ENCODE measurements at places on chromosomes 1 and 21.
A peak's percentile ranks its signal among the peaks of the same experiment; 100 is the strongest.

DNA sequence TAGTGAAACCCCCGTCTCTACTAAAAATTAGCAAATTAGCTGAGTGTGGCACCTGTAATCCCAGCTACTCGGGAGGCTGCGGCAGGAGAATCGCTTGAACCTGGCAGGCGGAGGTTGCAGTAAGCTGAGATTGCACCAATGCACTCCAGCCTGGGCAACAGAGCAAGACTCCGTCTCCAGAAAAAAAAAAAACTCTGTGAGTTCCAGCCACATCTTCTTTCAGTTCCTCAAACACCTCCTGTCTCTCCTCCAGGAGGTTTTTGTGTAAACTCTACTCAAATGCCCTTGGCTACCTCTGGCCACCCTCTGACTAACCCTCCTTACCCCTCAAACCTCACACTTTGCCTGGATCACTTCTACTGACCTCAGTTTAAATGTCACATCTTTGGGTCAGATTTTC lies 38.1 kb downstream of the RCSD1 start:
- no peak for DNase-seq

DNA sequence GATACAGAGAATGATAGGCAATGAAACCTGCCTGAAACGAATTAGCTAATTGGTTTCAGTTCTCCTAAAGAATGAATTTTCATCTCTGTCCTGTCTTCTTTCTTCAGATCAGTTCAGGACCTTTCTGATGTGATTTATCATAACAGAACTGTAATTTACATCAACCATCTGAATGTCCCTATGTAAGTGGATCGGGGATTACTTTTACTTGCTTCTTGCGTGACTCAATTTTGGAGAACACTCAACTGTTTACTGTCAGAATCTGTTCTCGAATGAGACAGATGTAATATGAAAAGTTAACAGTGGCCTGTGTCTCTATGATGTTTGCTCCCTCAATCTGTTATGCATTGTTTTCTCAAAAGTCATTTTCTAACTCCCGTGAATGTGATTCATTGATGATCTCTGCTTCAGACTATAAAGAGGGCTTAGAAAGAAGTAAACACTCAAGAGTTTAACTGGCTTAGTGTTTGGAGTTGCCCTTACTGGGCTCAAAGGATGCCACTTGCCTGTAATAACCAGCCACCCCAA lies 111.0 kb downstream of the GABPA start:
- DNase-seq = no peak

GRCh38 chr1:203638950-203639349 lies 12.3 kb downstream of the ATP2B4 start:
- DNase-seq = peak; percentile 27

- no peak for DNase-seq
These were observed 411.2 kb downstream of the MATN1 start for GRCh38 chr1:30312226-30312625.

GRCh38 chr1:157437296-157437695 lies 115.0 kb downstream of the FCRL5 start:
- DNase-seq = no peak

GRCh38 chr21:20451046-20451445 lies 547.2 kb upstream of the NCAM2 start:
- DNase-seq = no peak

DNA sequence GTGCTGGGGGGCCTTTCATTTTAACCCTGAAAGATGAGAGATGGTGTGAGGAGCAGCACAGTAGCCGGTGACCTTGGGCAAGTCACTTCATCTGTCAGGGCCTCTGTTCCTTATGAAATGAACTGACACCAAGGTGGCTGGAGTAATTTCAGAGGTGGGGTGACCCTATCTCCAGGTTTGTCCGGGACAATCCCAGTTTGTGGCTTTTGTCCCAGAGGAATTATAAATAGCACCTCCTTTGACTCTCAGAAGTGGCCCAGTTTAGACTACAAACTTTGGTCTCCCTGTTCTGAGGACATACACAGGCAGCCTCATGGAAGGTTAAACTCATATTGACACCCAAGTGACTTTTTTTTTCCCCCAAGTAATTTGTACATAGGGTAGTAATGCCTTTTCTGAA lies 14.6 kb downstream of the ACTN2 start:
- DNase-seq = no peak

- DNase-seq = peak; percentile 68
These were observed 492 bp downstream of the FOXO6 start for GRCh38 chr1:41361495-41362356.

DNA sequence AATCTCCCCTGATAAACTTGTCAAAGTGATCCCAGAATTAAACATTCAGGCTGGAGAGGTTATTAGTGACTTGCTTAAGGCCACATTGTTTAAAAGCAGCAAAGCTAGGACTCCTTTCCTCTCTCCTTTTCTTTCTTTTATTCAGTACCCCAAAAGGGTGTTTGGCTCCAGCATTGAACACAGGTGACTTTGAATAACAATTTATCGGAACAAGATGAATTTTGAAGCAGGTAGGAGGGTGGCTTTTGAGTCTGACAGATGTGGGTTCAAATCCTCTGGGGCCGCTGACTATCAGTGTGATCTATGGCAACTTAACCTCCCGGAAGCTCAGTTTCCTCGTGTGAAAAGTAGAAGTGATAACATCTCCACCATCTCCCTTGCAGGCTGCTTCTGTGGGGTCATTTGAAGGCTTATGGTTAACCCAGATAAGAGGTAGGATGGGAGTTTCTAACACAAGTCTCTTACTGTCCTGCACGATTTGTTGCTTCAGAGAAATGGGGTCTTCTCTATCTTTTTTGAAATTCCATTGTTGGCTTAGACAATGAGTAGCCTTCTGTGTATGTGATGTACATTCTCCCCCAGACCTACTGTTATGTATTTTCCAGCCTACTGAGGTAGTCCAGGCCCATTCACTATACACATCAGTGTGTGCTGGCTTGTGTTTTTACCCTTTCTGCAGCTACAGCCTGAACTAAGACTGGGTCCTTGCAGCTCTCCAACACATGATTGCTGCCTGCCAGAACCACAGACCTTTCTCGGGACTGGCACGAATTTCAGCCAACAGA lies 29.0 kb downstream of the JUN start:
- no peak for DNase-seq

DNA sequence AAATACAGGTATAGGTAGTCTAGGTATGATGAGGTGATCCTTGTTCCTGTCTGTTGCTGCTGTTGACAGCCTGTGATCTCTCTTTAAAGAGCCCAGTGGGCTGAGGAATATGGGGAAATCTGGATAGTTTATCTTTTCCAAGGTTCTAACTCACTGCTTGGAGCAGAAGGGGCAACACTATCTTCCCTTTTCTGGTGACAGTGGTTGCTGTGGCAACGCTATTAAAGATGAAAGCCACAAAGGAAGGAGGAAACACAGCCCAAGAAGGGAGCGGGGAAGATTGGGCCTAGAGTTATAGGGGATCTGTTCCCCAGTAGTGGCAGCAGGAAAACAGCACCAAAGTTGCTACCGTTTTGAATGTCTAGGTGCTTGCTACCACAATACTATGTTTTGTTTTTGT lies 8.8 kb downstream of the PCP4L1 start:
- no peak for DNase-seq

Data from tongue (tissue), 3 donors.